ENCODE measurements at places on chromosomes 1 and 21.
A peak's percentile ranks its signal among the peaks of the same experiment; 100 is the strongest.

GRCh38 chr1:19313636-19313959 is 1.5 kb downstream of the SLC66A1 start:
- no peak for DNase-seq

DNA sequence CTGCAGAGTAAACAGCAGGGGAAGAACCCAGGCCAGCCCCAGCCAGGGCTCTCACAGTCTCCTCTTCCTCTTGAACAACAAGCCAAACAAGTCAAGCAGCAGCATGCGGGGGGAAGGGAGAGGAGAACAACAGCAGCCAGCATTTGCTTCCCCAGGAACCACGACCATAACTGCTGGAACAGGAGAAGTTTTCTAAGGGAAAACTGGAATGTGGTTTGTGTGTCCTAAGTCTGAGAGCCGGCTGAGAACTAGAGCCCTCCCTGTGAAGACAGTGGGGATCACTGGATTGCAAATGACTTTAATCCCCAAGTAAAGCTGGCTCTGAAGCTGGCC is 48.2 kb downstream of the COQ8A start:
- DNase-seq, result no peak

- peak; percentile 19 for DNase-seq
These were observed 23.1 kb upstream of the PTAFR start for GRCh38 chr1:28199328-28200233.

GRCh38 chr1:212309967-212310366 is 24.8 kb downstream of the PPP2R5A start:
- no peak for DNase-seq

GRCh38 chr1:32798191-32798590 is 19.0 kb downstream of the YARS1 start:
- DNase-seq, result no peak
